ENCODE measurements at places on chromosomes 3 and 15.
A peak's percentile ranks its signal among the peaks of the same experiment; 100 is the strongest.

DNA sequence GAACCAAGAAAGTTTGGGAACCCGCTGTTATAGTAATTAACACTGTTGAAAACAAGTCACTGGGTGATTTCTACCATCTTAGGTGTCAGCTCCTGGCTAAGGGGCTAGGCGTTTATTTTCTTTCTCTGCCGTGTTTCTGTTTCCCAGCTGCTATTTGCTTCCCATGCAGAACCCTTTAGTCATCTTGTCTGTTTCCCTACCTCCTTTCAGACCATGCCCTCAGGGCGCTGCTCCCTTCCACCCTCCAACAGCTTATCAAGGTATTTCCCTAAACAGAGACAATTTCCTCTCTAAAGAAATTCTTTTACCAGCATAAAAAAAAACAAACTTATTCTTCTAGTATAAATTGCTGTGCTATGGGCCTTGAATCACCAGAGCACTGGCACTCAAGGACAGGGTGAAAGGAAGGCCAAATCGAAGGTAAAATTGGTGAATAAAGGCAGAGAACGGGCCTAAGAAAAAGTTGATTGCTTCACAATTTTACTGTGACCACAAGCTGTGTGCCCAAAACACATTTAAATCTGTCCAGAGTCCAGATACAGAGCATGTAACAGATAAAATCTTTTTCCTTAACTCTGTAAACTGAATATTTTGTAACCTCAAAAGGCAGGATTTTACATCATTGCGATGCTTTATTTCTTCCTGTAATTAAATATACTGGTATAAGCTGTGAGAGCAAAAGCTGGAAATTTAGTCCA, 319.2 kb downstream of the ZNF621 start:
- DNase-seq: no peak

DNA sequence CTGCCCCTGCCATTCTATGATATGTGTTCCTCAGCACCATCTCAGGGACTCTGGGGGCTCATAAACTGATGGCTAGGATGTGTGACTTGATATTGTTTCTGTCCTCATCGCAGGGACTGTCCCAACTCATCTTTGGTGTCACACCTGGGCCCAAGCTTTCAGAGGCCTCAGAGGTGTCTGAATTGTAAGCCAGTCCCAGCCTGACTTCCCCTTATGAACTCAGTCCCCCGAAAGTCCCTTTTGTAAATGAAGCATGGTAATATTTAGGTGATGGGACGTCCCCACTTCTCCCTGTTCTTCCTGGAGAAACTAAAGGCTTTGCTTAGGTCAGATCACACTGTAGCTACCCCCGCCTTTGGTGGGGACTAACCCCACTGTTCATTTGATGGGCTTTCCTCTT, 142.4 kb upstream of the TLE3 start:
- no peak for DNase-seq

DNA sequence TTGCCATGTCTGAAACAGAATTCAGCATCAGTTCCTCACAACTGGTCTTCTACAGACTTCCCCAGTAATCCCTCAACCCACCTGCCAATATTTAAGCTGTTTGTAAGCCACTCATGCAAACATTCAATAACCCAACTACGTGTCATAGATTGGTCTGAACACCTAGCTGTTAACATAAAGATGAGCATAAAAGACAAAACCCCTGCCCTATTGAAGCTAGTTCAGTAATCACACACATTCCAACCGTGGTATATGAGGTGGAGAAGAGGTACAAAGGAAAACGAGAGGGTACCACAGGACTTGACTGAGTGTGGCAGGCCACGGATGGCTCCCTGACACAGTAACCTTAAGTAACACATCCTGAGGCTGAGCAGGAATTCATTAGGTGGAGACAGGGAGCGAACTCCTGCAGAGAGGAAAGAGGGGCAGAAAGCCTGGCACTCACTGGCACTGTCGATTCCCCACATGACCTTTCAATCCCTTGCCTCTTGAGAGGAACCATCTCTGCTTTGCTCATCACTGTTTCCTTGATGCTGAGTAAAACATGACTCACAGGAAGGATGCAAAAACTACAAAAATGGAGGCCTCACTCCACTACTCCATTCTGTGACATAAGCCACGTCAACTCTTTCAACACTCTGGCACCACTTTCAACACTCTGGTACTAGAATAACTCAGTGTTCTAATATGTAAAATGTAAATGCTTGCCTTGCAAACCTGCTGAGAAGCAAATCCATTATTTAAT, 31.3 kb downstream of the RPN1 start:
- peak; percentile 97 for DNase-seq

- DNase-seq: no peak
Measured at GRCh38 chr3:122825460-122825859, 30.6 kb downstream of the SLC49A4 start.

- peak; percentile 74 for DNase-seq
Measured at GRCh38 chr15:62809115-62809967, 233.2 kb upstream of the TPM1 start.

GRCh38 chr3:138070006-138070405, 45.4 kb downstream of the DZIP1L start:
- DNase-seq: no peak

- no peak for DNase-seq
Measured at GRCh38 chr3:129582799-129583198, 23.7 kb downstream of the PLXND1 start.

GRCh38 chr3:171711461-171712170, 98.7 kb downstream of the PLD1 start:
- DNase-seq: no peak

GRCh38 chr3:36937492-36937891, 7.4 kb downstream of the TRANK1 start:
- DNase-seq: no peak

Measured in fibroblast of mammary gland (primary cell).